ENCODE measurements at places on chromosomes 4 and X.
A peak's percentile ranks its signal among the peaks of the same experiment; 100 is the strongest.

GRCh38 chrX:106874075-106874474, 29.1 kb downstream of the RIPPLY1 start:
- DNase-seq = peak; percentile 24

GRCh38 chrX:24902806-24903205, 113.0 kb downstream of the ARX start:
- no peak for DNase-seq

- DNase-seq = no peak
Observed at GRCh38 chr4:101125045-101125942, 222.0 kb downstream of the PPP3CA start.

DNA sequence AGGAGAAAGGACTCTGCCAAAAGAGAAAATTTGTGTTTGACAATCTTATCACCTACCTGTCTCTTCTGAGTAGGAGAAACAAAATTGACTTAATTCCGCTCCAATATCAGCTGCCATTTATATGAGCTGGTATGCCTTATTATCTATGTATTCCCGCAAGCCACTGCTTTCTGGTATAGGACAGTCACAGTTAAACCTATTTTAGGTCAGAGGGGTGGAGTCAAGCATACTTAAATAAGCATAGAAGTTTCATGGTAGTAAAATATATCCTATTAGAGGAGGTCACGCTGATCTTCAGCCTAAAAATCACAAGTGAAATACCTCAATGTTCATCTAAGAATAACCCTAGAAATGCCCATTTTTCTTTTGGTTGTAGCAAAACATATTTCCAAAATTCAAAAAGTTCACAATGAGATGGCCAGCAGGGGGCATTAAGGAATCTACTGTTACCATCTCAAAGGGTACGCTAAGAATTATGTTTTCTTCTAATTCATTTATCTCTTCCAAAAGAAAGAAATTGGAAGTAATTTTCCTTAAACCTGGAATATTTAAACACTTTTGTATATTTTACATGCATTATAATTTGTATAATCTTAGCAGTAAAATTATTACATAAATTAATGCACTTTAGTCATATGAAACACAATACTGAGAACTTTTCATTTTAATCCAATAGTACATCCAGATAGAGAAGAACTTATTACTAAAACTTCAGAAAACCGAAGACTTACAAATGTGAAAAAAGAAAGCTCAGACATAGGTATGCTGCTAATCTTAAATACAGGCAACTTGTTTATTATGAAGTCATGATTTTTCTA, 10.5 kb downstream of the PPAT start:
- peak; percentile 42 for DNase-seq

- DNase-seq = no peak
Observed at GRCh38 chr4:122118243-122118642, 33.9 kb upstream of the BLTP1 start.

- DNase-seq = peak; percentile 79
Observed at GRCh38 chr4:147768113-147768512, 36.2 kb downstream of the ARHGAP10 start.

GRCh38 chr4:103478734-103479133, 241.1 kb downstream of the TACR3 start:
- DNase-seq = no peak

- DNase-seq = no peak
Observed at GRCh38 chr4:111802191-111802590, 343.1 kb upstream of the FAM241A start.

DNA sequence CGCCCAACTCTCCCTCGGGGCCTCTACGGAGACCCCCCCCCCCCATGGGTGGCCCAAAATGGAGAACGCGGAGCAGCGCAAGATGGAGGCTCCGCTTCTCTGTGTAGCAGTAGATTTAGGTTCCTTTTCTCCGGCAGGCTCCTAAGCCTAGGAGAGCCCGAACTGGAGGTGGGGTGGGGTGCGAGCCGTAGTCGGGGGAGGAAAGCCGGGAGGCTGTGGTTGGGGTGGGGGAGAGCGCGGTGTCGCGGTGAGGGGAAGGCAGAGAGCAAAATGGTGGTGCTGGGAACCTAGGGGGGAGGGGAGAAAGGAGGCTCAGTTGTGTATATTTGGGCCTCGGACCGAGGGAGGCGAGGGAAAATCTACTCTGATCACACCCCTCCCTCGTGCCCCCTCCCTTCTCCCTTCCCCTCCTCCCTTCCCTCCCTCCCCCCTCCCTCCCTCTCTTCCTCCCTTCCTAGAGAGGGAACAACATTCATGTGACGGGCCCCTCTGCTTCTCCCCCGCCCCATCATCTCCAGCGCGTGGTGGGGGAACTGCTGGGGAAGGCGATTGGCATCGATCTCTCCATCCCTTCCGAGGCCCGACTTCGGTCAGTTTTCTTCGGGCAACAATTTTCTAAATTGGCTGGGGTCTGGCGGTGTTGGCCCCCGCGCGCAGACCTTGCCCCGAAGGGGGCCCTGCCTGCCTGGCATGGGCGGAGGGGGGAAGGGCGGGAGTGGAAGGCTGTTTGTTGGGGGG, at the start of gene STAG2:
TSS of gene STAG2 (plus strand) at position 439 of the 738 bp plus-strand sequence. CDS start 60,922 bp downstream, outside the sequence.
- peak; percentile 94 for DNase-seq

GRCh38 chr4:158255727-158256324, 45.5 kb downstream of the TMEM144 start:
- DNase-seq = peak; percentile 60

GRCh38 chr4:110799211-110799610, 176.3 kb upstream of the PITX2 start:
- no peak for DNase-seq

- DNase-seq = no peak
Observed at GRCh38 chrX:40415675-40416074, 165.1 kb upstream of the ATP6AP2 start.

- no peak for DNase-seq
Observed at GRCh38 chr4:153594210-153594609, 89.9 kb upstream of the TLR2 start.

GRCh38 chrX:56222473-56223000, 9.6 kb upstream of the KLF8 start:
- DNase-seq = no peak

DNA sequence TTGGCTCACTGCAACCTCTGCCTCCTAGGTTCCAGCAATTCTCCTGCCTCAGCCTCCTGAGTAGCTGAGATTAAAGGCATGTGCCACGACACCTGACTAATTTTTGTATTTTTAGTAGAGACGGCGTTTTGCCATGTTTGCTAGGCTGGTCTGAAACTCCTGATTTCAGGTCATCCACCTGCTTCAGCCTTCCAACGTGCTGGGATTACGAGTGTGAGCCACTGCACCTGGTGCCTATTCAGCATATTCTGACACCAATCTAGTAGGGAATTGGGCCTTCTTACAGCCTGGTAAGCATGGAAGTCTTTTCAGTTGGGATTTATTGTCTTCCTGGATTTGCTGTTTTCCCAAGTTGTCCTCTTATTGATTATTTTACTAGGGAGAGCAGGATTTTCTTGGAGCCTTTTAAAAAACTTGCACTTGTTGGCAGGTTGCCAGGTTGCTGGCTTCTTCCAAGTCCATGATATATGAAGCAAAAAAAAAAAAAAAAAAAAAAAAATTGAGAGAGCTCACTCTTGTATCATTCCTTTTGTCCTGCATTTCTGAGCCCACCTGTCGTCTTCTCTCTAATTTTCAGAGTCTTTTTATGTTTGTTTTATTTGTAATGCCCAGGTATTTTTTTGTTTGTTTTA, 43.7 kb downstream of the TMPRSS11E start:
- peak; percentile 8 for DNase-seq

- DNase-seq = no peak
Observed at GRCh38 chr4:165520086-165520485, 141.3 kb downstream of the CPE start.

DNA sequence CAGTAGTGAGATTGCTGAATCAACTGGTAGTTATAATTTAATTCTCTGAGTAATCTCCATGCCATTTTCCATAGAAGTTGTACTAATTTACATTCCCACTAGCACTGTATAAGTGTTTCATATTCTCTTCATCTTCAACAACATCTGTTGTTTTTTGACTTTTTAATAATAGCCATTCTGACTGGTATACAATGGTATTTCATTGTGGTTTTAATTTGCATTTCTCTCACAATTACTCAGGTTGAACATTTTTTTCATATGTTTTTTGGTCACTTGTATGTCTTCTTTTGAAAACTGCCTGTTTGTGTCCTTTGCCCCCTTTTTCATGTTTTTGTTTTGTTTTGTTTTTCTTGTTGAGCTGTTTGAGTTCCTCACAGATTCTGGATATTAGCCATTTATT, 880.2 kb downstream of the RAPGEF2 start:
- no peak for DNase-seq

DNA sequence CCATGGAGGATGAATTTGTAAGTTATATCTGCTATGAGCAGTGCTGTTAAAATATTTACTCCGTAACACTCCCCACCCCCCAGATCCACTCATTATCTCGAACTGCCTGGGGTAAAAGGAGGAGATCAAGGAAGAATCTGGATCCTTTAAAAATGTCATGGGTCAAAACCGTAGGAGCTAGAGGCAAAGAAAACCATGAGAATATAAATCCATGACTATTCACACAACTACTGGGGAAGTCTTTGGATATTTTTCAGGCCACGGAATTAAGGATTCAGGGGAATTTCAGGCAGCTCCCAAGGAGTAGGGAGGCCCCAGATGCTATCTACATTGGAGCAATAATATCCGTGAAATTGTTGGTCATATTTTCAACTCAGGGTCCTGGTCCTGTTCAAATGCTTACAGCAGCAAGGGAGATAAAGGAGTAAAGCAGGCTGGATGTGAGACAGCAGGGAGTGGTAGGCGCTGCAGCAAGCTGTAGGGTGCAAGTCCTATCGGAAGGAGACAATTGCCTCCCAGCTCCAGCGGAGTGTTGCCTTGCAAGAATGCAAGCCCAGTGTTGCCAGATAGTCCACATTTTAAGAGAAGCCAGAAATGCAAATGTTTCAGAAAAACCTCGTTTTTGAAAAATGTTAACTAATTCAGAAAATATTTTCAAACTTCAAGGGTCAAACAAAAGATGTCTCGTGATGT, 116.2 kb upstream of the KIT start:
- DNase-seq = no peak

GRCh38 chr4:38531141-38531727, 132.8 kb upstream of the KLF3 start:
- no peak for DNase-seq

DNA sequence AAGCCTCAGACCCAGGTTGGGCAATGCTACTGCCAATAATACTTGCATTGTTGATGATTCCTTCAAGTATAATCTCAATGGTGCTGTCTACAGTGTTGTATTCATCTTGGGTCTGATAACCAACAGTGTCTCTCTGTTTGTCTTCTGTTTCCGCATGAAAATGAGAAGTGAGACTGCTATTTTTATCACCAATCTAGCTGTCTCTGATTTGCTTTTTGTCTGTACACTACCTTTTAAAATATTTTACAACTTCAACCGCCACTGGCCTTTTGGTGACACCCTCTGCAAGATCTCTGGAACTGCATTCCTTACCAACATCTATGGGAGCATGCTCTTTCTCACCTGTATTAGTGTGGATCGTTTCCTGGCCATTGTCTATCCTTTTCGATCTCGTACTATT, 7.4 kb downstream of the LPAR4 start:
- DNase-seq = peak; percentile 69

DNA sequence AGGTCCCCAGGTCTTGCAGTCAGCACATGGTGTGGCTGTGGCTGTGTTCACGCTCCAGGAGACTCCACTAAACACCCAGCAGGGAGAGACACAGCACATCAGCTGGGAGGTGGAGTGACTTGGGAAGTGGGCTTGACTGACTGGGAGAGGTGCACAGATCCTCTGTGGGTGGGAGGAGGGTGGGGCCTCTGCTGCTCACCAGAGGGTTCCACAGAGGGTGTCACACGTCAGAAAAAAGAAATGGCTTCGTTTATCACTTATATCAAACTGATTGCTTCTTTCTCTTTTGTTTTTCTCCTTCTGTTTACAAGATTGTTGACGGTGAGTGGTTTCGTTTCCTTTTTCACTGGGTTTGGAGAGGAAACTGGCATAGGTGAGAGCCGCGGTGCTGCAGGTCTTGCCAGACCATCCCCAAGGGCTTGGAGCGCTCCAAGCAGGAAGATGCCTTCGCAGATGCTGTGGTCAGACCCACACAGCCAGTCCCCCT, 24.8 kb upstream of the FAM193A start:
- no peak for DNase-seq

GRCh38 chr4:189237340-189237739, 703.3 kb upstream of the FRG1 start:
- no peak for DNase-seq

DNA sequence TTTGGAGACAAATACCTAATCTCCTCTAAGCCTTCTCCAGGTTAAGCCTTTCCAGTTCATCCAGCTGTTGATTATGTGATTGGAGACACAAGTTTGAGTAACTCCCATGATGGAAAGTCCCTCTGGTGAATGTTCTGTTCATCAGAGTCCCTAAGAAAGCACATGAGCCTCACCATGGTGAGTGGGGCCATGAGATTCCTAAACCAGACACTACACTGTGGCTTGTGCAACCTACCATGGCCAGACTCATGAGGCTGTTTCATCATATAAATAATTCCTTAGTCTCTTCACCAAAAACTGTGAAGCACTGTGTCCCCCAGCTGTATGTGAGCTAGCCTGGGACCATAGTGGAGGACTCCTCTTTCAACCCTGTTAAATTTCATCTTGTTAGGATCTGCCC, 14.4 kb downstream of the PKD2 start:
- DNase-seq = no peak

DNA sequence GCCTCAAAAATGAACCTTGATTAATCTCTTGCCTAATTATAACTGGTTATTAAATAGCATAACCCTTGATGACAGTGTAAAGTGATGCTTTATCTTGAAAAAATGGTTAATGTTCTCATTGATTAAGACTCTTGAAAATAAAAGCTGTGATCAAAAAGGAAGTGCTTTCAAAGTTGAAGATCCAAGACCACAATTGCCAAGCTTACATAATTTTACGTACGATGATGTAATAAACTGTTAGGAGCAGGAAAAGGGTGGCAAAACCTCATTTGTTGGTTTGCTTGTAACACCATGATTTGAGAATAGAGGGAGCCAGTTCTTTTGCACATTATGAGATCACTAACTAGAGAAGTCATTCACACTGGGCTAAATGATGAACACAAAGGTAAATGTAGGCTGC, 322.2 kb downstream of the ADGRL3 start:
- DNase-seq = no peak

- DNase-seq = no peak
Observed at GRCh38 chrX:150635952-150636351, 57.2 kb upstream of the MTMR1 start.

DNA sequence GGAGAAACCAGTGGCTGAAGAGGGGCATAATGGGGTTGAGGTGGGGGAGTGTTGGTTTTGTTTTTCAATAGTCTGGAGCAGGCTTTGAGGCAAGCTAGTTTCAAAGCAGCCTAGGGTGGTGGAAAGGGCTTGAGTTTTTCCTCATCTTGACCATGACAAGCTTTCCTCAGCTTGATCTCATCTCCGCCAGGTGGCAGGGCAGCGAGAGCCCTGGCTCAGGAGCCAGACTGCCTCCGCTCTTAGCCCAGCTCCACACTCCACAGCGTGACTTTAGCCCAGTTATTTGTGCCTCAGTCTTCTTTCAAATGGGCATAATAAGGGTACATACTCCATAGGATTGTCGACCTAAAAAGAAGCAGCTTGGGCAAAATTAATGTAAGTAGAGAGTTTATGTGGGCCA, 29.9 kb upstream of the SOWAHD start:
- DNase-seq = no peak

Data from KBM-7 (cell line).